Bone marrow (tissue), 2 donors: ENCODE measurements at places on chromosomes 3 and 15.

DNA sequence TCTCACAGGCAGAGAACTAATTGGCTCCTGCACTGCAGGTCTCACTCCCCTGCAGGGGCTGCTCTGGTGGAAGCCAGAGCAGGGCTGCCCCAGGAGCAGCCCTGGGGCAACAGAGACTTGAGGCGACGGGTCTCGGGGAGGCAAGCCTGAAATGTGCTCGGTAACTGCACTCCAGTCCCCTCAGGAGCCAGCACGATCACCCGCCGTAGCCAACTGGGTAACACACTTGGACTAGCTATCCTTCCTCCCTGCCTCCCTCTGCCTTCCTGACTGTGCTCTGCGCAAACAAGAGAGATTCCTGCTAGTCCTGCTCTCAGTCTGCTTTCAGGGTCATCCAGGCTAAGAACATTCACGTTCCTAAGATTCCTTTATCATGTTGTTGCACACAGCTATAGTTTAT, 140.7 kb upstream of the NSMCE3 start:
- DNase-seq: no peak

DNA sequence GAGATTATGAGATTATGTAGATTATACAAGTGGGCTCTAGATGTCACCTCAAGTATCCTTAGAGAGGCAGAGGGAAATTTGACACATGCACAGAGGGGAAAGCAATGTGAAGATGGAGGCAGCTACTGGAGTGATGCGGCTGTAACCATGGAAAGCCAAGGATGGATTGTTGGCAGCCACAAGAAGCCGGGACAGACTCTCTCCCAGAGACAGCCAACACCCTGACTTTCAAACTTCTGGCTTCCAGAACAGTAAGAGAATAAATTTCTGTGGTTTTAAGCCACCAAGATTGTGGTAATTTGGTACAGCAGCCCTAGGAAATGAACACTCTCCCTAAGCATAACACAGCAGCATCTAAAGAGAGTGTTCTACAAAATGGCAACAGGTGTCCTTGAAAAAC, 34.4 kb upstream of the PRICKLE2 start:
- DNase-seq: no peak

GRCh38 chr3:171615686-171616085, 155.5 kb upstream of the TNIK start:
- DNase-seq: no peak

- DNase-seq: no peak
Observed at GRCh38 chr3:148992027-148992634, 791 bp downstream of the GYG1 start.

GRCh38 chr3:158453865-158454264, 117.1 kb upstream of the MLF1 start:
- no peak for DNase-seq

GRCh38 chr3:171116365-171116764, 89.8 kb upstream of the SLC2A2 start:
- no peak for DNase-seq

- DNase-seq: peak; percentile 85
Observed at GRCh38 chr3:71226565-71227269, 356.8 kb downstream of the FOXP1 start.

- DNase-seq: no peak
Observed at GRCh38 chr3:154977666-154978065, 102.5 kb upstream of the MME start.

DNA sequence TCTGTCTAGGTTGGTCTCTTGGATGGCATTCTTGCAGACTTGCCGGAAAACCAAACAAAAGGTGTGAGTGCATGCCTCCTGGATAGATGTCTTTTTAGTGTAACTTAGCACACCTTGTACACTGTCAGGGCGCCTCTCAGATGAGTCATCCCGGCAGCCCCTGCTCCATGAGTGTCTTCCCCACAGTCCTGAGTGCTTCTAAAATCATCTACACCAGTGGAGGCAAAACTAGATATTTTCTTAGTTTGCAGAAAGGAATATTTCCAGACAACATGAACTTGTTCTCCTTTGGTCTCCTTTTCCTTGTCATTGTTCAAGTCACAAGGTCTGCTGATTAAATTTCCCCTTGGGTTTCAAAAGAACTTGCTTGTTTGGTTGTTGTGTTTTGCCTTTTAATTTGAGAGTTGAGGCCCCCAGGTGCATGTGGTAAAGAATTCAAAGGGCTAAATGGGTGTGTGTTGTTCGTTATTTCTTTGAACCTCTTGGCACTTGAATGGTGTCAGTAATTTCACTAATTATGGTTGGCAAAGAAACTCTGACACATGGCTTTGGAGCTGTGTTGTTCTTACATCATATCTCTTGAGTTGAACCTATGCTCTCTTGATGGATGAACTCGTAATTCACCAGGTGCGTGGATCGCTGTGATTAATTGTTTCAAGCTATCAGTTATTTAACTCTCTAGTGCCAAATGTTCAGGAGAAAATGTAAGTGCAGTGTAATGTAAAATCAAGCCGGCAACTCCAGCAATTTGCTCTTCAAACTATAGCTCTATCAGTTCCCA, 98.2 kb downstream of the IGF1R start:
- no peak for DNase-seq

DNA sequence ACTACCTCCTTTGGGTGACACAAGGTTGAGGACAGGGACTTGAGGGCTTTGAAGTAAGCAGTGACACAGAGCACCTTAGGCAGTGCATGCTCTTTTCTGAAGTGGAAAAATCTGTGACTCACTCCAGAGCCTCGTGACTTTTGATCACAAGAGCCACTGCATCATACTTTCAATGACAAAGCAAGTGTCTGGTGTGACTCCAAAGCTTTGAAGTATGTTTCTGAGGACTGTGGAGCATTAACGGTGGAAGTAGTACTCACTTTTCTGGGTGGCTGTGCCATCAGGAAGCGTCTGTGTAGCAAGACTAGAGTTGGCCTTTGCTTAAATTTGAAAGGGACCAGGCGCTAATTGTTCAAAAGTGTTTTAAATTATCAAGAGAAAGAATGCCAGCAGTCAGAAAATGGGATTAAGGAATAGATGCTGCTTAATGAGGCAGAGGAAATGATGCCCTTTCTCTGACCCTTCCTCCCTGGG, 210.7 kb upstream of the TRIM42 start:
- DNase-seq: no peak
